Cardiac septum (tissue), 1 donor: ENCODE measurements at places on chromosomes 1 and 21. TPM values are rescaled to one million over a fixed set of nuclear protein-coding genes. Genes with fewer than 3 reads are reported as not detected.

ETV3L gene
- total RNA-seq, result not detected

CD55 gene
- total RNA-seq, result 61.9 TPM

FCRLA gene
- total RNA-seq, result 0.40 TPM

LIN28A gene
- total RNA-seq, result not detected

GABRD gene
- 1.1 TPM for total RNA-seq

PLA2G5 gene
- 36.4 TPM for total RNA-seq

COL9A2 gene
- total RNA-seq, result 1.3 TPM

GNG12 gene
- 38.8 TPM for total RNA-seq

DNA sequence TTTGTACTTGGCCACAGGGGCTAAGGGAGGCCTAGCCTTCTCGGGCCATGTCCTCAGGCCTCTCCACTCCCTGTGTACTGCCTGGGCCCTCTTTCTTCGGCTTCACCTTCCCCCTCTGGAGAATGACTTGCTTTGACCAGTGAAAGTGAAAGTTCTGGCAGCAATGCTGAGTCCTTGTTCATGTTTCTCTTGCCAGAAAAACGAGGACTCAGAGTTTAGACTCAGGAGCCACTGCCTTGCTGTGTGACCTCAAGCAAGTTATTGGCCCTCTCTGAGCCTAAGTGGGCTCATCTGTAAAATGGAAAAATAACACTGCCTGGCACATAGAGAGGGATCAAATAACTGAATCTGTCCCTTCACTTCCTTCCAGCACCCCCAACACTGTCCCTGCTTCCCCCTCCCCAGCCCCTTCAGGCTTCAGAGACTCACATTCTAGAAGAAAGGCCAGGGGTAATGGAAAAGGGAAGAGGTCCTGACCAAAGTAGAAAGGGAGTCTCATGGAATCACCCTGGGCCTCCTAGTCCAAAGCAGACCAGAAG lies 1.5 kb downstream of the C1QA start:
- no peak for DNase-seq

DNA sequence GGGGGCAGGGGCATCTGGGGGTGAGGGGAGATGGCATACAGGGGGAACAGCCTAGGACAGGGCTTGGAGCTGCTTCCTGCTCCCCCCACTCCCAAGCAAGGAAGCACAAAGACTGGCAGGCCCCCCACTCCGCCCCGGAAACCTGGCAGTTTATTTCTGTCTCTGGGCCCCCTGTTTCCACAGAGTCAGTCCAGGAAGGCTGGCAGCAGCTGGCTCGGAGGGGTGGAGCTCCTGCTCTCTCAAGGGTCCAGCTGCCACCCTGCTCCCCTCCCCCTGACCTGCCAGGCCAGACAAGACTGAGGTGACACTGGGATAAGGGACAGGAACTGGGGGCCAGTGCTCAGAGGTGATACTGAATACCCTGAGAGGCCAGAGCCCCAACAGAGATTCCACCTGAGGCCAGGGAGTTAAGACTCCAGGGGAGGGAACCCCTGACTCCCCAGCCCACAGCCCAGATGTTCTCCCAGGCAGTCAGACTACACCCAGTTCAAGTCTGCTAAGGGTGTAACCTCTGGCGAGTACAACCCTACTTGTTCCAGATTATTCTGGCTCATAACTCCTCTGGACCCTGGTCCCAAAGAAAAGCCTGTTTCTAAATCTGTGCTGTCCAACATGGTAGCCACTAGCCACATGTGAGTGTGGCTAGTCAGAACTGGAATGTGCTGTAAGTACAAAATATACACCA lies 26.3 kb downstream of the AHDC1 start:
- DNase-seq, result peak; percentile 84

- no peak for DNase-seq
Observed at GRCh38 chr1:93758842-93759515, 77.3 kb upstream of the BCAR3 start.

DNA sequence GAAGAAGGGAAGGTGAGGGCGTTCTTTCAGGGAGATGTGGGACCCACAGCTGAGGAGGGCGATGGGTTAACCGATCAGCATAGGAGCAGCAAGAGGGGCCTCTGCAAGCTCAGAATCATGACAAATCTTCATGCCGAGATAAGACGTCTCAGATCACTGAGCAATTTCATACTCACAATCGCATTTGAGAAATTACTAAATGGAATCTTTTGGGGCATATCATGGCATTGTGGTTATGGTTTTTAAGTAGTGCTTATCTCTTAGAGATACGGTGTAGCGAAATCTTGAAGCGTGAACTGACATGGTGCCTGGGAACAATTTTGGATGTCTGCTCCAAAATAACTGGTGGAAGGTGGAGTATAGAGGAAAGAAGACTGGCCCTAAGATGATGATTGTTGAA lies 6.2 kb downstream of the TNNT2 start:
- DNase-seq, result no peak

DNA sequence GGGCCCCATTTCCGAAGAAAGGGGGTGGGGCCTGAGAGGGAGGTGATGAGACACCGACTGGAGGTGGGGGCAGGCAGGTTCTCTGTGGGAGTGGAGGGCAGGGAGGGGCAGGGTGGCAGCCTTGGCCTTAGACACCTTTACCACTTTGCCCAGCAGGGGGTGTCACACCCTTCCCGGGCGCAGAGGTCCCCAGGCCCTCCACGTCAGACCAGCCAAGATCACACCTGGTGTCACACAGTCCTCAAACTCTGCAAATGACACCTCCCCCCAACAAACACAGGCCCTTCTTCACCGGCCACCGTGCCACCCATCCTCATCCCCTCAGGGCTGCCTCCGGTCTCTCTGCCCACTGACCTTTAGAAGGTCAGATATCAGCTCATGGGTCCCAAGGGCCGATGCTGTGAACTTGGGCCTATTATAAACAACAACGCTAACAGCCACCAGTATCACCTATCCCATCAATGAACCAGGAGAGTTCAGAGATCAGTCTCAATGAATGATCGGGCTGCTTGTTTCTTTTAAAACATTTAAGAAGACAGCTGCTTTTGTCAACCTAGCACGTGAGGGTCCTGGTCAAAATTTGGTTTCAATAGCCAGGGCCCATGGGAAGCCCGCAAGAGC lies 103.9 kb downstream of the CASZ1 start:
- no peak for DNase-seq

DNA sequence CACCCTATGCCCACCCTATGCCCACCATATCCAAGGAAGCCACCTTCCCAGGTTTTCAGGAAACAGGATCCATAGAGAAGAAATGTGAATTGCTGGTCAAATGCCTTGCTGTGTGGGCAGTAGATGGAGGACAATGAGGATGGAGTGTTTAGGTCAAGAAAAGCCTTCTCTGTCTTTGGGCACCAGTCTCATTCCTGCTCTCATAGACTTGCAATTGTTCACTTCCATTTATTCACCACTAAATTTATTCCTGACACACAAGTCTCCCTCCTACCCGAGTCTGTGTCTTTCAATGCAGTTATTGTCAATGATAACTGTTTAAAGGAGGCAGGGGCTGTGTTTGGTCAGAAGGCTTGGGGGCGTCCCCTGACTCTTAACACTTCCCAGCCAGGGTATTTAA lies 48.0 kb upstream of the ITPKB start:
- DNase-seq, result peak; percentile 4

GRCh38 chr1:29325675-29326074 lies 89.4 kb downstream of the PTPRU start:
- no peak for DNase-seq

DNA sequence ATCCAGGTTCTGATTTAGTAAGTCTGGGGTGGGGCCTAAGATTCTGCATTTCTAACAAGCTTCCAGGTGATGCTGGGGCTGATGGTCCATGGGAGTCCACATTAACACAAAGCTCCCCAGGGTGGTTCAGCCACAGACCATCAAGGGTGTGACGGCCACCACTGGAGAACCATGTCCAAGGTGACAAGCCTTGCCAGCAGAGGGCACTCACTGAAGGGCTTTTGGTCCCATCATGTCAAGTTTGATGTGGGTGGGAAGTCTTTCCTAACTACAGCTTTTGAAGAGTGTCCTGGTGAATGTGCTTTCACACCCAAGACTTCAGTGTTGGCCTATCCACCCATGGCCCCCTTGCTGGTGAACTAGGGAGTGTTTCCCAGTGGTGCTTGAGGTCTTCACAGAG lies 67.1 kb downstream of the UBE2T start:
- DNase-seq, result no peak

DNA sequence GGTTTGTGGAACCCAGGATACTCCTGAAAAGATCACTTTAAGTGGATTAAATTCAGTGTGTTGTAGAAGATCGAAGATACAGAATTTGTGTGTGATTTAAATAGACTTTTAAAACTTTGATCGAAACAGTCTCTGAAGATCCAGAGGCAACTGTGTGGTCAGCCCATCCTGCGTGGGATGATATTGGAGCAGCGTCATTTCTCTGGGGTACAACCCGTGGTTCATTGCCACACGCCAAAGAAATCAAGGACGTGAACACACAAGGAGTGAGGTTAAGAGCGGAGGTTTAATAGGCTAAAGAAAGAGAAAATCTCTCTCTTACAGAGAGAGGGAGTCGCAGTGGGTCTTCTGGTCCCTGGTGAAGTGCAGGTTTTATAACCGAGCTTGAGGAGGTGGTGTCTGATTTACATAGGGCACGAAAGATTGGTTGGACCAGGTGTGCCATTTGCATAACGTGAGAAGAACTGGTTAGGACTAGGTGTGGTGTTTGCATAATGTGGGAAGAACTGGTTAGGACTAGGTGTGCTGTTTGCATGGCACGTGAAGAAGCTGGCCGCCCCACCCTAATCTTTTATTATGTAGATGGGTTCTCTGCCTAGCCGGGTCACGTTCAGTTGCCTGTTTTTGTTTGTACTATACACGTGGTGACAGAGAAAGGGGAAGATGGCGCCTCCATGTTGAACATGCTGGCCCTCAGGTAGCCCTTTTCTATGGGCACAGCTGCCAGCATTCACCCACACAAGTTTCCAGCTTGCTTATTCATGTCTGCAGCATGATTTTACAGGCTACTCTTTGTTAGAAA lies 82.3 kb downstream of the ADSS2 start:
- DNase-seq, result no peak

DNA sequence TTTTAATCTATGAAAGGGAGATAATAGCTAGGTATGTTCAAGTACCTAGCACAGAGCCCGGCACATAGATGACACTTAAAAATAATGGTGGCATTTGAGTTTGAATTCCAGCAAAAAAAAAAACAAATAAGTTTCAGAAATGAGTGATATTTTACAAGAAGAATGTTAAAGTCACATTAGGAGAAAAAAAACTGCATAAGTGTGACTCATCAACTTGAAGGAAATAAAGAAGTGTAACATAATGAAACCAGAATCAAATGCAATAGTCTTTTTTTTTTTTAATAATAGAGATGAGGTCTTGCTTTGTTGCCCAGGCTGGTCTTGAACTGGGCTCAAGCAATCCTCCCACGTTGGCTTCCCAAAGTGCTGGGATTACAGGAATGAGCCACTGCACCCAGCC lies 17.1 kb downstream of the DNASE2B start:
- no peak for DNase-seq

DNA sequence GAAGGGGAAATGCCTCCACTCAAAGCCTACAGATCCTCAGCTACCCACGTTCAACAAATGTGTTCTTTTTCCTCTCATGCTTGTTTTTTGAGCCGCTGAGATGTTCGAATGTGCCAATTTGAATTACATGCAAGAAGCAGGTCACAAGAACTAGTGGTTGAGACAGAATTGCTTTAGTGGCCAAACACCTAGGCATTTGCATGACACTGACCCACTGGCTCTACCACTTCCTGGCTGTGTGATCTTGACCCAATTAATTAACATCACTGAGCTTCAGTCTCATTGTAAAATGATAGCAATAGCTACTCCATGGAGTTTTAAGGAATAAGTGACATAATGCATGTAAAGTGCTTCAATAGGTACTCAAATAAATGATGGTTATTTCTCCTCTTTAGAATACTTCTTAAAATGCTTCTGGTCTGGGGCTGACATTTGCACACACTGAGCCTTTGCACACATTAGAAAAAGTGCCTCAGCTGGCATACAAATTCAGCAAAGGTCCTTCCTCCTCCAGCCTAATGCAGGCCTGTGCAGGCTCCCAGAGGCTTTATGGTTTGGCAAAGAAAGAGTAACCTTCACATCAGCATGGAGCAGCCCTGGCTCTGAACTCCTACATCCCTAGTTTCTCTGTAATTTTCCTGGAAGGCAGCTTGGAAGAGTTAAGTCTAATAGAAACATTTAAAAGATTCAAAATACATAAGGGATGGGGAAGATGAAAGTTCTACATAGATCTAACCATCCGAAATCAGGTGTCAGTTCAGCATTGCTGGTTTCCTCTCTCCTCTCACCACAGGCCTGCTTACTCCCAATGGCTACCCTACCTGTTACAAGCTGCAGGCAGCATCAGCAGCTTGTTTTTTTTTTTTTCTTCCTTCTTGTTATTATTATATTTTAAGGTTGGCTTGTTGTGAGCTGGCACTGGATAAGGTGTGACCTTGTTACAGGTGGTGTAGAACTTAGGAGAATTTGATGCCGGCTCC lies 107.4 kb downstream of the TBX19 start:
- no peak for DNase-seq

- DNase-seq, result no peak
Observed at GRCh38 chr1:58724483-58724882, 24.6 kb upstream of the MYSM1 start.

DNA sequence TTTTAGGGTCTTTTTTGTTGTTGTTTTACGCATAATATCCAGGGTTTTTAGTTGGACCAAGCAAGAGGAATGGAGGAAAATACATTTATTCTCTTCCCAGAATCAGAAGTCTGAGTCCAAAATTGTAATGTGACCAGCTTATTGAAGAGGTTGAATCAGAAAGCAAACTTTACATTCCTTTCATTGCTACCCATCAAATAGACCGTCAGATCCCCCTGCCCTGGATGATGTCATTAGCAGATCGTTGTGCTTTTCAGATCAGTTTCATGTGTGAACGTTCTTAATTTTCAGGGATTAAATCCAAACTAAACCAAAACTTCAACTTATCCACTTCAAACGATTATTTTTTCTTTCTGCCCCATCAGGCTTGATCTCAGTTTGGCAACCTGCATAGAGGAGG lies 85.7 kb upstream of the NGF start:
- no peak for DNase-seq

DNA sequence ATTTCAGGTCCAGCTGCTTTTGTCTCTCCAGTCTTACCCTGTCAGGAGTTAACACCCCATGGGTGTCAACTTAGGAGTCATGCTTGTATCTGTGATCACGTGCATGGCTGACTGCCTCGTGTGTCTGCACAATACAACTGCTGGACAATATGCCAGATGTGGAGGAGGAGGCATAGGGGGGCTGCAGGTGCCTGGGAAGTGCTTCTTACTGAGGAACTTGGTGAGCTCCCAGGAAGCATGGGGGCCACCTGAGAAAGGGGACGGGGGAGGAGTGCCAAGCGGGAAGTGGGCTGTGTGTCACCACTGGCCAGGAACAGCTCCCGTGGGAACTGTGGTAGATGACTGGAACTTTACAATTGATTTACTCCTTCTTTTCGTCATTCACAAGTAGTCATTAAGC lies 9.5 kb downstream of the RHEX start:
- no peak for DNase-seq
